ENCODE measurements at places on chromosomes 2 and 18.

DNA sequence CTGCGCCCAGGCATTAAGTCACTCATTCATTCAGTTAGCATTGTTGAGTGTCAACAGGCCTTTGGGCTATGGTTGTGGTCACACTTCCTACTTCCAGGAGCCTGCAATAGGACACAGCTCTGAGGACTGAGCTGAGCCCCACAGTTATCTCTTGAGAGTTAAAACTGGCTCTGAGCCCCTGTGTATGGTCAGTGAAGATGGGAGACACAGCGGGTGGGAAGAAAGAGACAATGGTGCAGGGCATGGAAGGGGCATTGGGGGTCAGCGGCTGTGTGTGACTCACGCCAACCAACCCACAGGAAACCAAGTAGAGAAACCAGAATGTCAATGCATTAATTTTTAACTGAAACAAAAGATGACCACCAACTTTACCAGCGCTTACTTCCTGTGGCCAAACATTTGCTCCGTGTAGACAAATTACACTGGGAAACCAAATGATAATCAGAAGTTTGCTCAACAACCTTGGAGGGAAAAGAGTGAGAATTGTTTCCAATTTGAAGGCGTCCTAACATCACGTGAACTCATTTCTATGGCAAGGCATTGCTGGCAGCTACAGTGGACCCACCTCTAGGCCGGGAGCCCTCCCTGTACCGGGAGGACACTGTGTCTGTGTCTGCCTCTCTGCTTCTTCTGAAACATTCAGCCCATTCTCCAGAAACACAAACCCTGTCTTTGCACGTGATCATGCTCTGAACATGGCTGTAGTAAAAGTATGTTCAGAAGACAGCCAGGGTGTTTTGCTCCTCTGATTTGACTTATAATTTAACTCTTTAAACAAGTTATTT, 212.0 kb upstream of the ID2 start:
- no peak for DNase-seq

DNA sequence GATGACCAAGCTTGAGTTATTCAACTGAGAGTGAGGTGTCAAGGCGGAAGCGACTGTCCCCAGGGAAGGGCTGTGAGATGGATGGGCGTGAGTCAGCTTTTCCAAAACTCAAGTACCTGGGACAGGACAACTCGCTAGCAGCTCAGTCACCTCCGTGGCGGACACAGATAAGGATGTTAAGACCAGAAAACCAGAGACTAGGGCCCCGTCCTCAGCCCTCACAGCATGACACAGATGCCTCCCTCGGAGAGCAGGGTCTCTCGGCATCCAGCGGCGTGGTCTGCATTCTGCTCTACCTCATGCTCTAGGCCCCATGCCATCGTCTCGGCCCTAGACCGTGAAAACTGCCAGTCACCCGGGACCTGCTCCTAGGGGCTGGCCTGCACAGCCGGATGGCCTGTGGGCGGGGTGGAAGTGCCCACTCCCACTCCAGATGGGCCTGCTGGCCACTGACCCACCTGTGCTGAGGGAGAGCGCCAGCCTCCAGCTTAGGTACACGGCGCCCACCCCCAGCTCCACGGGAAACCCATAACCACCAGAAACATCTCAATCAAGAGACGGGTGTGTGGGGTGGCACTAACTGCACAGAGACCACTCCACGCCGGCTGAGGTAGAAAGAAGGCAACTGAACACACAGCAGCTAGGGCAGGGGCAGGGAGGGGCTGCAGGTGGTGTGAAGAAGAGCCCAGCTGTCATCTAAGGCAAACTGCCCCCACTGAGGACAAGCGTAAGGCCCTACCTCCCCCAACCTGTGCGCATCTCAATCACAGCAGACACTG, 39.8 kb downstream of the ANO7 start:
- no peak for DNase-seq

- DNase-seq, result no peak
Observed at GRCh38 chr2:120013597-120014223, 833 bp downstream of the EPB41L5 start.

DNA sequence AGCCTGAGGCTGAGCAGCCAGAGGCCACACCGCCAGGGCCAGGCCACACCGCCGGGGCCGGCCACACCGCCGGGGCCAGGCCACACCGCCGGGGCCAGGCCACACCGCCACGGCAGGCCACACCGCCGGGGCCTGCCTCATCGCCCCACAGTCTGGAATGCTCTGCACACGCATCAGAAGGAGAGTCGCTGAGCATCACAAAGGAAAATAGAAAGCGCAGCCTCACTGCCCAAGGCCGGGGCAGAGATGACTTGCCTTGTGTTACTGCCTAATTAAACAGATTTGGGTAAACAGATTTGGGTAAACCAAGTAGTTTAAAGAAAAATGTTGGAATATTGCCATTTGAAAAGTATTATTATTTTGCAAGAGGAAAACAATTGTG, 10.4 kb upstream of the NFATC1 start:
- DNase-seq, result no peak

GRCh38 chr2:8633735-8634313, 48.0 kb upstream of the ID2 start:
- peak; percentile 72 for DNase-seq

DNA sequence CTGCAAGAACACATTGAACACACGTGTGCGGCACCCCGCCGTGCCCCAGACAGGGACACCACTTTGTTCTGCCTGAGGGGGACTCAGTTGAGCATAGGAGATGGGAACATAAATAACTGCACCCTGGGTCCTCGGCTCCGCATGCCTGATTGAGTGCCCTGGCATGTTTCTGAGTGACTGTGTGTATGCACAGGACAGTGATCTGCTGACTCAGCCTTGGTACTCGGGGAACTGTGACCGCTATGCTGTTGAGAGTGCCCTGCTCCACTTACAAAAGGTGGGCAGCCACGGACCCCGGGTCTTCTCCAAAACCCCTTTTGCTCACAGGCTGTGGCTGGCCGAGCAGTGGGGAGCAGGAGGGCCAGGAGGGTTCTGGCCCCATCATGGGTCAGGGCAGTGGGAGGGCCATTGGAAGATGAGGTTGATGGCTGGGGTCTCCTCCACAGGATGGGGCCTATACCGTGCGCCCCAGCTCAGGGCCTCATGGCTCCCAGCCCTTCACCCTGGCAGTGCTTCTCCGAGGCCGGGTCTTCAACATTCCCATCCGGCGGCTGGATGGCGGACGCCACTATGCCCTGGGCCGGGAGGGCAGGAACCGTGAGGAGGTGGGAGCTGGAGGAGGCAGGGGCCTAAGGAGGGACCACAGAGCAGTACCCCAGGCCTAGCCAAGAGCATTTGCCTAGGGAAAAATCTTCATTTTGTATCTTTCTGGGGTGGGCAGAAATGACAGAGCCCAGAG, 16.9 kb downstream of the SH2D6 start:
- DNase-seq, result no peak

- no peak for DNase-seq
Observed at GRCh38 chr2:24855726-24856125, 62.5 kb downstream of the CENPO start.

- no peak for DNase-seq
Observed at GRCh38 chr2:203059567-203060240, 45.0 kb downstream of the NBEAL1 start.

DNA sequence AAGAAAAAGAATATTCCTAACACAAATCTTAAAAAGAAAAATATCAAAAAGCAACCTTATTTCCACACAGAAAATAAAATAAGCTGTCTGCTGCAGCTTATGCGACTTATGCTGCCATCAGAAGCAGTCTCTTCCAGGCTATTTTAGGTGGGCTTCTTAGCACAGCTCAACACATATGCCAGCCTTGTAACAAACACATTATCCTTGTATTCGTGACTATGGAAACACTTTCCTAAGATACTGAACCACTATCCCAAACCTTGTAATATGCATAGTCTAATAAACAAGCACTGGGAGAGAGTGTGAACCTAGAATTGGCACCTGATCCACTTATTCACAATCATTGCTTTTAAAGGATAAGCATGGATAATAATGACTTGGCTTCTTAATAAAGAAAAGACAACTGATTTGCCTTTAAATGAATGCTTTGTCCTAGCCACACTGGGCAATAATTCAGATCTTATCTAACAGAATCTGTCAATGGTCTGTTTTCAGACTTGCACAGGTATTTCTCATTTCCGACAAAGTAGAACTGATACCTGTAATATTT, 40.0 kb upstream of the RNU4ATAC start:
- no peak for DNase-seq

- no peak for DNase-seq
Observed at GRCh38 chr2:240639566-240639965, 14.3 kb downstream of the GPR35 start.

DNA sequence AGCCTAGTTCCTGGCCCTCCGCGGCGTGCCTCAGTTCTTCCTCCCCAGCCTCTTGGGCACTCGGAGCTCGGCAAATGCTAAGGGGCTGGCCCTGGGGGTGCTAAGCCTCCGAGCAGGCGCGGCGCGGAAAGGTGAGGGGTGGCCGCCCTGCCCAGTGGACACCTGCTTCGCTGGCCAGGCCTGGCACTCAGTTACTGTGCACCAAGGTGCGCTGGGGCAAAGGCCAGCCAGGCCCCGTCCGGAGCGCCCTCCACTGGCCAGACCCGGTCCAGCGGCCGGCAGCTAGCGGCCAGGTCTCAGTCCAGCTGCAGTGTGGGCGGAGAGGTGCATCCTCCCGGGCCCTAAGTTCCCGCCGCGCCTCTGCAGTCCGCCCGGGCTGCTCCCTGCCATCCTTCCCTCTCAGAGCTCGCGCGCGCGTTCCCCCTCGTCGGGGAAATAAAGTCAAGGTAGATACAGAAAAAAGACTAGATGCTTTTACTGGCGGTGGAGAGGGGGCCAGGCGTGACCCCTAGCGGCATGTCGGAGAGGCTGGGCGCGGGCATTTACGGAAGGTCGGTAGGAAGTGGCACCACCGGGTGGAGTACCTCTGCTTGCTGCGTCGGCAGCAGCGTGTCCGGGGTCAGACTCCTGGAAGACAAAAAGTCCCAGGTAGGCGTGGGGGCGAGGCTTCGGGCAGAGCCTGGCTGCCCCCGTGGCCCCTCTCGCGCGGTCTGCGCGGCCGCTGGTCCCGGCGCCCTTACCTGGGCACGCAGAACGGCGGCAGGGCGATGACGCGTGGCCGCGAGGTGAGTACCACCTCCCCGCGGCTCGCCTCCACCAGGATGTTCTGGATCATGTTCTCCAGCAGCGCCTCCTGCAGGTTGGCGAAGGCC, 9.4 kb upstream of the CRYBA2 start:
- DNase-seq, result no peak

- DNase-seq, result no peak
Observed at GRCh38 chr2:96207073-96207773, 1.4 kb downstream of the STARD7 start.

DNA sequence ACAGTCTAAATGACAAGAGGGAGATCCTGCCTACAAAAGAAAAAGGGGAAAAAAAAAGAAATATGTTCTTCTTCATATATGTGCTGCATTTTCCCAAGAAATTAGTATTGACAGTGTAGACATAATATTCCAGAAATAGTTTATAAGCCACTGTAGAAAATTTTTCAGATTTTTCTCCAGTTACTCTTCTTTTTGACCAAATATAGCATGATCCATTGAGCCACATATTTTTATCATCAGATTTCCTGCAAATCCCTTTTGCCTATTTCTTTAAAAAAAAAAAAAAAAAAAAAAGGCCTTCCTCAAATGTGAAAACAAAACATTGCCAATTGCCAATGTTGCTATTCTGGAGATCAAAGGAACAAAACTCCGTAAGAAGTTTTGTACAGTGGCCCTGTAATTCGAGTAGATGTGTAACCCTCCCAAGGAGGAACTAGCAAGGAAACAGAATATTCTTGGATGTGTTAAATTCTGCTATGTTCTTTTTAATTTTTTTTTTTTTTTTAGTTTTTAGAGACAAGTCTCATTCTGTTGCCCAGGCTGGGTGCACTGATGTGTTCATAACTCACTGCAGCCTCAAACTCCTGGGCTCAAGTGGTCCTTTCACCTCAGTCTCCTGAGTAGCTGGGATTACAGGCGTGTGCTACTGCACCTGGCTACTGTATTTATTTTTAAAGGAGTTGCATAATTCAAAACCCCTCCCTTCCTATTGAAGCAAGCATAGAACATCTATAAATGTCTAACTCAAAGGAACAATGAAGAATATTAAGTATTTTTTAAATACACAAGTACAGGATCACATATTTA, 12.5 kb upstream of the CABYR start:
- DNase-seq, result no peak

GRCh38 chr2:188475945-188476344, 184.3 kb downstream of the GULP1 start:
- DNase-seq, result no peak

DNA sequence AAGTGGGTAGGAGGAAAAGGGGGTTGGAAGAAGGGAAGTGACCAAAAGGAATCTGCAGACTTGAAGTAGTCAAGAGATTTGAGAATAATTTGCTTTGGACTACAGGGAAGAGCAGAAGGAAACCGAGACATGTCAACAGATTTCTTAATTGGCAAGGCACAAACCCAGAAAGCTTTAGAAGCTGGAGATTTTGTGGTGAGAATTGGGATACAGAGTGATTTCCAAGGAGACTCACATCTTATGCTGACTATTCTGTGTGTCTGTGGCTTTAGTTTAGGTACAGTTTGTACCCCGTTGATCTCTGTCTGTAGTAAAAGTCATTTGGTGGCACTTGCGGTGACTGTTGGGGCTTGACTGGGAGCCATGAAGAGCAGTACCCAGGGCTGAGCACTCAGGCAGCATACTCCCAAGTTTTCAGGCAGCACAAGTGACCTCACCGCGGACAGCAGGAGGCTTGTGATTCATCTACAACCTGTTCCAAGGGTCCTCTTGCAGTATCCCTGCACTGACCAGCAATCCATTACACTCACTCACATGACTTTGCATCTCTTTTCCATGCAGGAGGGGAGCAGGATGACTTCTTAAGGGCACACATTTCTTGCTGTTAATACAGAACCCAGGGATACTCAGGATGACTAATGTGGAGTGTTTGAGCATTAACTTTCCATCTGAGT, 97.1 kb upstream of the TNP1 start:
- DNase-seq, result no peak

GRCh38 chr18:63271881-63272299, 47.7 kb downstream of the BCL2 start:
- no peak for DNase-seq

- DNase-seq, result no peak
Observed at GRCh38 chr2:184322615-184323014, 275.7 kb upstream of the ZNF804A start.

- no peak for DNase-seq
Observed at GRCh38 chr18:50231621-50232020, 34.7 kb downstream of the CFAP53 start.

- no peak for DNase-seq
Observed at GRCh38 chr2:6639929-6640620, 225.6 kb downstream of the CMPK2 start.

DNA sequence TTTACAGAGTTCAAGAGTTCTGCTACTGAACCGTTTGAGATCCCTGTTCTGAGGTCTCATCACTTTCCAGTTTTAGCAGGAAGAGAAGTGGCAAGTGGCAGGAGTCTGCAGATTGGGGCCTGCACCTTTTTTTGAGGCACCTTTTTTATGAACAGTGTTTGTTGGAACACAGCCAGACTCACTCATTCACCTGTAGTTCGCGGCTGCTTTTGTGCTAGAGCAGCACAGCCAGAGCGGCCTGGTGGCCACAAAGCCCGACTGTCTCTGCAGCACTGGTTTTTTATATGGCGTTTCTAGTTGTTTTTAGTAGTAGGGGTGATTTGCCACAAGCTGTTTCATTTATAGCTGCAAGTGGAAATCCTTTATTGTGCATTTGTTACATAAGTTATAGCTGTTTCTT, 8.6 kb downstream of the ACP1 start:
- DNase-seq, result no peak
